ENCODE measurements at places on chromosomes 2 and 18.

GRCh38 chr2:205996161-205996560 is 89.8 kb downstream of the INO80D start:
- DNase-seq = no peak

GRCh38 chr2:238929242-238930081 is 81.6 kb downstream of the TWIST2 start:
- peak; percentile 57 for DNase-seq

- DNase-seq = peak; percentile 69
These were observed 579 bp downstream of the LOXL3 start for GRCh38 chr2:74552914-74553811.

DNA sequence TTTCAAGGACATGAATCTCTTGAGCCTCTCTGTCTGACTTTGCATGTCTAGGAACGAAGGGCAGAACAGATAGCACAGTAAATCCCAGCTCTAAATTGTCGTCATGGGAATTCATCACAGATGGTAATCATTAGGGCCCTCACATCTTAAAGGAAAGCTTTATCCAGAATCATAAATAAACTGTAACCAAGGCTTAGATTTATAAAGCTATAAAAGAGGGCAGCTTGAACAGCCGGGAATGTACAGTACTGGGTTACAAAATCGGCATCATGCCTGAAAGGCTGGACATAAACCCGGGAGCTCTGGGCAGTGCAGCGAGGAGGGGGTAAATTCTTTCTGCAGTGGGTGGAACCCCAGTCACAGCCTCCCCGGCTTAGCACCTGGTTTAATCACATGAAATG is 144.4 kb downstream of the GFPT1 start:
- DNase-seq = peak; percentile 47

DNA sequence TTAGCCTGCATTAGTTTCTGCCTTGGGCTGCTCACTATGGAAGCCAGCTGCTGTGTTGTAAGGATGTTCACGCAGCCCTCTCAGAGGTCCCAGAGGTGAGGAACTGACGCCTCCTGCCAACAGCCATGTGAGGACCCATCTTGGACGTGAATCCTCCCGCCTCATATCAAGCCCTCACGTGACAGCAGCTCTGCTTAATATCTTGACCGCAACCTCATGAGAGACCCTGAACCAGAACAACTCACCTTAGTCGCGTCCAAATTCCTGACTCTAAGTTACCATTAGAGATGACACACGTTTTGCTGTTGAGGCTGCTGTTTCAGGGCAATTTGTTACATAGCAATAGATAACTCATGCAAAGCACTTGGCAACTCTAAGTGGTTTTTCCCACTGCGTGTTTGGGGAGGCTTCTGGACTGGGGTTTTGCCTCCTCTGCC is 97.7 kb downstream of the TMEM17 start:
- no peak for DNase-seq

DNA sequence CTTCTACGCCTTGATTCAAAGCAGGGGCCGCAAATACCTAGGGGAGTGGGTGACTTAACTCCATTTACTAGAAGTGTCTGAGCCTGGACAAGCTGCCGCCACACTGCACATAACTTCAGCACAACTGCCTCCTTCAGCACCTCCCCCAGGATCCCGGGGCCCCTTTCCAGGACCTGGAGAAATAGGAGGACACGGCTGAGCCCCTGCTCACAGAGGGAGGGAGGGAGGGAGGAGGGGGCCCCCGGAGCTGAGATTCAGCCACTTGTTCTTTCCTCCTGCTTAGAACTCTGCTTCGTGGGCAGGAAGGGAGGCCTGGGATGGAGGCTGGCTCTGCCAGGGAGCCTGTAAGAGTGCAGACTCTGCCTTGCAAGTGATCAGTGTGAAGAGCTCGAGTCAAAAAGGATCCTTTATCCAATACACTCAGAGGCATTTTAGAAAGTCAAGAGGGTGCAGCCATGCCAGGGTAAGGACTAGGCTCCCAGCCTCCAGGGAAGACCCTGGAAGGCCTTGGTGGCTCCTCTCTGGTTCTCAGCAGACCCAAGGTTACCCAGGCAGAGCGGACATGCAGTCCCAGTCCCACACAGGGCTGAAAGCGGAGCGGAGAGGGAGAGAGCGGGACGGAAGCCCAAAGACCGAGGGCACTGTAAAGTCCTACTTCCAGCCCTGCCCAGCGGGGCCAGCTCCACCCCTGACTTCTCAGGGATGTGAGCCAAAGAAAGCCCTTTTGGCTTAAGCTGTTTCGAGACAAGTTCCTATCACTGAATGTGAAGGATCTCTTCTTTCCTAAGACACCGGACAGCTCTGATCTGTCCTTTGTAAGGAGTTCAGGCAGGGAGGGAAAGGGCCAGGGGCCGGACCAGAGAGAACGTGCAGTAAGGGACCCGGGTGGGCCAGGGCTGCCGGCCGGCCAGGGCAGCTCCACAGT is 8.6 kb upstream of the ARMC9 start:
- peak; percentile 65 for DNase-seq

- DNase-seq = no peak
These were observed 72.1 kb downstream of the OSBPL6 start for GRCh38 chr2:178266445-178266844.

GRCh38 chr2:197308996-197309690 is 1.4 kb downstream of the ANKRD44 start:
- no peak for DNase-seq

DNA sequence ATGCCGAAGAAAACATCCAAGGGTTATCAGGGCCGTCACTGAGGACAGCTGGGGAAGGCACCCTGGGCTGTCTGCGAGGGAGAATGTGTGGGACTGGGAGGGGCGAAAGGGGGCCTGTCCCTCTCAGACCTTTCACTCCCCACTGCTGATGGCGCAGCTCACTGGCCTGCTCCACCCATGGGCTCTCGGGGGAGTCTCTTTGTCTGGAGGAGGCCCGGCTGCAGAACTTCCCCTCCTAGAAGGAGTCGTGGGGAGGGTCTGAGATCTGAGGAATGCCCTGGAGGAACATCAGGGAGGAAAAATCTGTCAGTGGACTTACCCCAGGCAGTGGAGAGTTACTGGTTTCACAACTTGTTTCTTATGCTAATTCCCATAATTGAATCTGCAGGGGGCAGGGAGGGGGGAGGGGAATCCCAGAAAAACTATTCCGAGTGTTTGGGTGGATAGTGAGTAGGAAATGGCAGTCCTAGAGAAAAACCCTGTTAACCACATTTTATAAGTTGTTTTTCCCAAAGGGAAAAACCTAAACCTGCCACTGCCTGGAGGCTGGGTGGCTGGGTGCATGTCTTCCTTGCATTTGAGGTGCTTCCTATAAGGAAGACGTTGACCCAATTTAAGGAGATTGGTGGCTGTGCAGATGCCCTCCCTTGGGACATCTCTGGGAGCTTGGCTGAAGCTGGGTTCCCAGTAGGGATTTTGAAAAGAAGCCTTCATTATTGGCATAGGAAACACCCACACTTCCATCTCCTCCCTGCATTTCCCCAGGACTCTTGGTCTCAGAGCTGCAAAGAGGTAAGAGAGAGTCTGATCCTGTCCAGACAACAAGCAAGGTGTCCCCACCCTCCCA is 11.7 kb upstream of the SEMA4C start:
- no peak for DNase-seq
